ENCODE measurements at places on chromosomes 7 and 10. TPM values are rescaled to one million over a fixed set of nuclear protein-coding genes. Genes with fewer than 3 reads are reported as not detected.

The KCNK18 gene
- not detected for total RNA-seq

The EIF5AL1 gene
- 1.0 TPM for total RNA-seq

The OPN1SW gene
- total RNA-seq = not detected

The ASIC3 gene
- total RNA-seq = 3.7 TPM

The IRF5 gene
- total RNA-seq = 1.4 TPM

The WIPF3 gene
- total RNA-seq = not detected

The URGCP gene
- total RNA-seq = 24.5 TPM

The CYP2C8 gene
- total RNA-seq = not detected

The PRSS1 gene
- total RNA-seq = not detected

The PAPOLB gene
- total RNA-seq = not detected

The CALML3 gene
- total RNA-seq = not detected

The C1QL3 gene
- total RNA-seq = not detected

The LFNG gene
- 2.8 TPM for total RNA-seq

The CALHM1 gene
- not detected for total RNA-seq

The CRYGN gene
- total RNA-seq = not detected

The COL26A1 gene
- not detected for total RNA-seq

The PDE6C gene
- total RNA-seq = not detected

The LARP4B gene
- total RNA-seq = 38.9 TPM

The SNX10 gene
- total RNA-seq = 21.6 TPM

The HOXA4 gene
- 2.9 TPM for total RNA-seq

The NOD1 gene
- total RNA-seq = 7.8 TPM

The CHCHD2 gene
- total RNA-seq = 554 TPM

The MKX gene
- total RNA-seq = 0.05 TPM

The IKZF1 gene
- not detected for total RNA-seq

The FBXL13 gene
- total RNA-seq = 0.64 TPM

The TIMM23B gene
- 22.9 TPM for total RNA-seq

The SLC18A3 gene
- not detected for total RNA-seq

The LRGUK gene
- total RNA-seq = 0.57 TPM

The PGAM2 gene
- total RNA-seq = 3.0 TPM

The CHAT gene
- total RNA-seq = not detected

The IQCE gene
- total RNA-seq = 9.5 TPM

The KCND2 gene
- 0.30 TPM for total RNA-seq

The PRKAR1B gene
- total RNA-seq = 30.1 TPM

The PMPCB gene
- 81.9 TPM for total RNA-seq

The FAM204A gene
- 54.0 TPM for total RNA-seq

The UBE3C gene
- total RNA-seq = 61.0 TPM

The PTF1A gene
- total RNA-seq = not detected

The GRM3 gene
- 0.11 TPM for total RNA-seq

The SLC39A12 gene
- not detected for total RNA-seq

The C10orf105 gene
- total RNA-seq = not detected

The IFRD1 gene
- 80.7 TPM for total RNA-seq

The TRIM73 gene
- 1.7 TPM for total RNA-seq

The ADCY1 gene
- 1.5 TPM for total RNA-seq

The GARIN1A gene
- 1.1 TPM for total RNA-seq

The ATP6V0A4 gene
- 4.1 TPM for total RNA-seq

The NEURL1 gene
- 0.66 TPM for total RNA-seq

The EPHB4 gene
- total RNA-seq = 36.7 TPM

The SMO gene
- 15.6 TPM for total RNA-seq

The HOXA5 gene
- total RNA-seq = 25.2 TPM

The FAM25C gene
- 2.2 TPM for total RNA-seq

The C10orf71 gene
- not detected for total RNA-seq

The TMEM60 gene
- 5.8 TPM for total RNA-seq

The GFRA1 gene
- total RNA-seq = 0.34 TPM

The EBLN1 gene
- total RNA-seq = not detected

The SPDYE5 gene
- 0.11 TPM for total RNA-seq

The OPN4 gene
- total RNA-seq = not detected

The MSS51 gene
- 0.69 TPM for total RNA-seq

The GPR22 gene
- not detected for total RNA-seq

The TMEM184A gene
- 1.6 TPM for total RNA-seq

The GPR15LG gene
- not detected for total RNA-seq

Data from A375 (cell line).